NK-92 treated with Interleukin-12 subunit alpha and Interleukin-12 subunit beta, amount 100 ng/mL, for 24 hours (cell line): ENCODE measurements at places on chromosomes 6 and 20.

- DNase-seq = no peak
These were observed 105.5 kb downstream of the DLL1 start for GRCh38 chr6:170185175-170185978.

- DNase-seq = no peak
These were observed 11.6 kb downstream of the PTPRT start for GRCh38 chr20:43178080-43178479.

DNA sequence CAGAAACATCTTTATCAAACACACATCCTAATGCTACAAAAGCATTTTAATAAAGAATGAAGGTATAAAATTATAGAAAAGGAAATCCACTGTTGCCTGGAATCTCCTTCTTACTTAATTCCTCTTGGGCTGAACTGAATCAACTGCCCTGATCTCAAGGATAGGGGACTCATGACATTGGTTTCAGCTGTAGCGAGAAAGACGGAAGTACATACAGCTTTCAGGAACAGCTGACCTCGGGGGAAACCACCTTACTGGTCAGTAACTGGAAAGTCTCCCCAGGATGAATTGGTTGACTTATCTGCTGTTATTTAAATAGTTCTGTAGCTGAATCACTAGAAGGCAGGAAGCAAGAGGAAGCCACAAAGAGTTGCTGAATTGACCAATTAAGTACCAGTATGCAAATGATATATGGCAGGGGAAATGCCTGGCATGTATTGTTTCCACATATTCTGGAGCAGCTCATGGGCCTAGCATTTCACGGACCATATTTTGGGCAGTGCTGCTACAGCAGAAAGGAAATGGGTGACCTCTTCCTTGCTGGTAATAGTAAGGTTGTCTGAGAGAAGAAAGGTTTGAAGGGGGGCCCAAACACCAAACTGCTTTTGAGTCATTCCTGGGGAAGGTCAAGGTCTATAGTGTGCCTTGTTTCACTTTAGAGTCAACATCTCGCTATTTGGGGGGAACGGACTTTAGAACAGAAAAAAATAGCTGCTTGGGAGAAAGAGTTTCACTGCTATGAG lies 43.7 kb upstream of the MAP7 start:
- no peak for DNase-seq

DNA sequence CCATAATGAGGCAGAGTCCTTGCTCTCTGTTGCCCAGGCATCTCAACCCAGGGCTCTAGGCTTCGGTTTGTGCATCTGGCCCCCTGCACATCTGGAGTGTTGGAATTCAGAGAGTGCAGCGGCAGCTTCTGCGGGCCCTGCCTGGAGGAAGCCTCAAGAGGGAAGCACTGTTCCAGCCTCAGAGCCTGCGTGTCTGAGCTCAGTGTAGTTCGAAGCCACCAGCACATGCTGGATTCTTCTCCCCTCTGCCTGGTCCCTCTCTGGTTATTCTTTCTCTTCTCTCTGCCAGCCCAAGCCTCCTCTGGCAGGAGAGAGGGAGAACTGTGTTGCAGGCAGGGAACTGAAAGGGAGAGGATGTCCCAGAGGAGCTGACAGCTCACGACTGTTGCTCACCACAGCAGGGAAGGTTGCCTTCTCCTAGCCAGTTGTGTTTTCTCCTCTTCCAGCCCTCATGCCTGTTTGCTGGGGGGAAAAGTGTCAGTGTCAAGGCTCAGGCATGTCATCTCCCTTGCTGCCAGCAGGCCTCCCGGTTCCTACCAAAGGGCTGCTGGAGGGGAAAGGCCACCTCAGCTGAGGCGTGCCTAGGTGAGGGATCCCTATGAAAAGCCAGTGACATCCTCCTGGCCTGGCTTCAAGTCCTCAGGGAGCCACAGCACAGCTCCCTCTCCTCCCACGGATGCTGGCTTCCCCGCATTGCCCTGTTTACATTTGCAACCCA lies 126.0 kb upstream of the LRFN2 start:
- DNase-seq = no peak

- no peak for DNase-seq
These were observed 98.4 kb downstream of the TAF4 start for GRCh38 chr20:61967300-61967699.

- peak; percentile 92 for DNase-seq
These were observed at the start of gene FAM110A for GRCh38 chr20:833450-834150. Gene FAM110A, plus strand, starts transcription at chr20:833715. Its CDS starts 11,090 bp downstream, at chr20:844805.

DNA sequence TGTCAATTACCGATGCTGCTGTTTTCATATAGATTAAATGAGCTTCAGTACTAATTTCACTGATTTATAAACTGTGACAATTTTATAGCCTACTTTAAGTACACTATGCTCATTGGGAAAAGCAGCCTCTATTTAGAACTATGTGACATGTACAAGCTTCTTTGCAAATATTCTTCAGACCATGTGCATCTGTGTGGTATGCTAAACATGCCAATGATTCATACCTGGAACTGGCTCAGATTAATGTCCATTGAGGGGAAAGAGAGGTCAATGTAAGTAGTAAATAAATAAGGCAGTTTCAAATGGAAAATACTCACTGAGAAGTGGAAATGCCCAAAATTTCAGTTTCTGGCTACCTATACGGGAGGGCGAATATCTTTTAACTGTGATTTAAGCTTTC lies 777.7 kb downstream of the C6orf118 start:
- DNase-seq = no peak

- no peak for DNase-seq
These were observed 4.5 kb upstream of the TREM2 start for GRCh38 chr6:41167173-41167963.

- no peak for DNase-seq
These were observed 82.0 kb downstream of the OR2B2 start for GRCh38 chr6:27830212-27830599.

DNA sequence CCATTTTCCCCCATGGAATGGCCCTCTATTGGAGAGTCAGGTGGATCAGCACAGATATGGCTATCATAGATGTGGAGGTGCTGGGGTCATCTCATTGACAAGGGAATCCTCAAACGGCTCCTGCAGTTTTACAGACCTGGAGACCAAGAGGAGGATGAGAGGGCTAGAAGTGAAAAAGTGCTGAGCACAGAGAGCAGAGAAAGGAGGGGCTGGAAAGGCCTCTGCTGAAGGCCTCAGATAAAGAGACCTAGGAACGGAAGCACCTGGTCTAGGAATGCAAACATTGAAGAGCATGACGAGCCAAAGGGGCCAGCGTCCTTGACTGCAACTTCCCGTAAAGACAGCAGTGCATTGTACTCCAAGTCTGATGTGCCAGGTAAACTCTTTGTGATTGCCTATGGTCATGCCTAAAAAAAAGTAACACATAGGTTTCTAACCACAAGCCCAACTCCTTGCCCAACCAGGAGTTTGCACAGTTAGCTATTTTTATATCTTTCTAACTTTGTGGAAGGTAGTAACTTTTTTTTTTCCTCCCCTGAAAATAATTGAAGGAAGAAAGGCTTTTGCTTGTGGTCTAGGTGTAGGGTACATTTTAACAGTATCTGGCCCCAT lies 15.2 kb downstream of the RSPH4A start:
- DNase-seq = no peak

GRCh38 chr6:110017306-110017705 lies 39.2 kb downstream of the GPR6 start:
- no peak for DNase-seq

GRCh38 chr6:42339991-42340401 lies 111.7 kb downstream of the TRERF1 start:
- peak; percentile 16 for DNase-seq

- peak; percentile 22 for DNase-seq
These were observed 121.8 kb downstream of the SULF2 start for GRCh38 chr20:47663354-47664067.

GRCh38 chr6:41326092-41326491 lies 9.3 kb upstream of the NCR2 start:
- no peak for DNase-seq

DNA sequence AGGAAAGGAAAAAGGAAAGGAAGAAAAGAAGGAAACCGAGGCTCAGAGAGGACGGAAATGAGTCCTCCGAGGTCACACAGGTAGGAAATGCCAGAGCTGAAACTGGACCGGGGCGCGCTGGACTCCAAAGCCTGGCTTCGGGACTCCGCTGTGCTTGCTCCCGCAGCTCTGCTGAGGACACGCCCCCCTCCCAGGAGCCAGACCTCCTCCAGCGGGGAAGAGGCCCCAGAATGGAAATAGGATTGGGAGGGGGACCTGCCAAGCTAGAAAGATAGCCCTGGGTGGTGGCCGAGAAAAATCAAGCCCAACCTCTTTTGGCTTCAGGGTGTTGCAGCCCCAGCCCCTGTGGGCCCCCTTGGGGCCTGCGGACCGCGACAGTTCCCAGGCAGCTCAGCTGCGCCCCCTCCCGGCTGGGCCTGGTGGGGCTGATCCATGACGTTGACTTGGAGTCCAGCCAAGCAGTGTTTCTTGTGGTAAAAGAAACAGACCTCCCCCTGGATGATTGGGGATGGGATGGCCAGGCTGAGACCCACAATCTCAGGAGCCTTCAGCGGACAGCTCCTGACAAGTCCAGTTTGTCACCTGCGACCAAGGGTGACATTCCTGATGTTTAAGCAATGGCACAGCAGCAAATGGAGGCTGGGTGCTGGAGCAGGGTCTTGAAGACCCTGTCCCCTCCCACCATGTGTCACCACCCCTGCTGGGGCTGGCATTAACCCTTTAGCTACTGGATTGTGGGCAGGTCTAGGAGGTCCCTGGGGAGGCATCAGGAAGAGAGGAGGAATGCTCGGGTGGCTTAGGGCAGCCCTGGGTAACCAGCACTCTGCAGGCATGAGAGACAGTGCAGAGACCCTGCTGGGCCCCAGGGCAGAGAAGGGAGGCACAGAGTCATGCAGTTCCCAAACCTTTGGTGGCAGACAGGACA lies 55.4 kb downstream of the RIPOR3 start:
- DNase-seq = peak; percentile 16

DNA sequence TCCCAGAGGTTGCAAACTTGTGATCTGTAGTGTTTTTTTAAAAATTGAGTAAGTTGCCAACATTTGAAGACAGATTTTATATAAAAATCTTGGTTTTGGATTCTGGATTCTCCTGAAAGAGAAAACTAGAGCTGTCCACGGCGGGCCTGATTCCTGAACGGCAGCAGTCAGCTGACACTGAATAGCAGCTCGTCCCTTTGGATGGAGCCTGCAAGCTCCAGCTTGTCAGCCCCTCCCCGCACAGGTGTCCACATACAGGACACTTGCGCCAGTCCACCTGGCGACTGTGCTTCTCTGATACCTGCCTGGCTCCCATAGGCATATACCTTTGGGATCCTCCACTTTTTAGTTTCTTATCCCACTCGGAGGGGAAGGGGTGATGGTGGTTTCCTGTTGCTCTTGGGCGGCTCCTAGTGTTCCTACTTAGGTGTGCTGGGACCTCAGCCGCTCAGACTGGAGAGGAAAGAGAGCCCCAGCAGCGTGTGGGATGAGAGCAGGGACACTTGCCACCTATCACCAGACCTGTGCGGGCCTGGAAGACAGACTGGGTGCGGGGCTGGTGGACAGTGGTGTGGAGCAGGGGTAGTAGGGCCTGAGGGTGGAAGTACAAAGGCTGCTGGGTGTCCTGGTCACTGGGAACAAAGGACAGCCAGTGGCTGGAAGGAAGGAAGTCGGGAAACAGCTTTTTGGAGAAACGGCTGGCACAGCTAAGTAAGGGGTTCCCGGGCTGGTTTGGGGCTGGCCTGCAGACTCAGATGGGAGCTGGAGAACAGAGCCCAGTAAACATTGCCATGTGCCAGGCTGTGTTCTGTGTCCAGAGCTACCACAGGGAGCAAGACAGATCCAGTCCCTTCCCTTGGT lies 18.3 kb downstream of the GHRH start:
- DNase-seq = no peak

DNA sequence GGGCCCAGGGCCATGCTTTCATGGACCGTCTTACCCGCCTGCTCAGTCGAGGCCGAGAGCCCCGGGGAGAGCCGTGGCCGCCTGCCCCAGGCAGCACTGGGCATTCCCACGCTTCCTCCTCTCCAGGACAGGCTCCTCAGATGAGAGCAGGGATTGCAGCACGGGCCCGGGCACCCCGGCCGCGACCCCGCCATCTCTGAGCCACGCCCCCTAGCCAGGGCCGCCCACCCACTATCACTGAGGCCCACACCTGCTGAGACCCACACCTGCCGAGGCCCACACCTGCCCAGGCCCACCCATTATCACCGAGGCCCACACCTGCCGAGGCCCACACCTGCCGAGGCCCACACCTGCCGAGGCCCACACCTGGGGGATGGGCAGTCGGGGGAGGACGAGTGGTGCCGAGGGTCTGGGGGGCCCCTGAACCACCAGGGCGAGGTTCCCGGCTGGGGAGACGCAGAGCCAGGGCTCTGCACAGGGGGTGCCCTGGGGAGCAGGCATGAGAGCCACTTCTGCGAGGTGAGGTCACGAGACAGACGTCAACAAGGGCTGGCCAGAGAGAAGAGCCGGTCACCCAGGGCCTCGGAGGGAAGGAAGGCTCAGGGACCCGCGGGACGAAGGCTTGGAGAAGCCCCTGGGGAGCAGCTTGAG lies 235.6 kb downstream of the ERMARD start:
- DNase-seq = no peak

DNA sequence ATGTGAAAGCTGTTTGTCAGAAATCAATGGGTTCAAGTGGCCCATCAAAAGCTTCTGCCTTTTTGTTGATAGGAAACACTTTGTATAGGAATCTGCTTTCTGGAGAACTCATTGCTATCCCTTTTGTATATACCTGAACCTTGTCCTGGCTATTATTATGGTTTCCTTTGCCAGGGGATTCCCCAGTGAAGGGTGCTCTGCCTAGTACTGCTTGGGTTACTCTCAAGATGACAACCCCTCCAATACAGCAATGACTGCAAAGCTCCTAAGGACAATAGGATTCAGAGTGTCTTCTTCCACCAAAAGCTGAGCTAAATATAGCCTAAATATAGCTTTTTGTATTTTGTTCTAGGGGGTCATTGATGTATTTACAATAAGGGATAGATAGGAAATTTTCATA lies 54.0 kb upstream of the PTPRK start:
- DNase-seq = no peak

DNA sequence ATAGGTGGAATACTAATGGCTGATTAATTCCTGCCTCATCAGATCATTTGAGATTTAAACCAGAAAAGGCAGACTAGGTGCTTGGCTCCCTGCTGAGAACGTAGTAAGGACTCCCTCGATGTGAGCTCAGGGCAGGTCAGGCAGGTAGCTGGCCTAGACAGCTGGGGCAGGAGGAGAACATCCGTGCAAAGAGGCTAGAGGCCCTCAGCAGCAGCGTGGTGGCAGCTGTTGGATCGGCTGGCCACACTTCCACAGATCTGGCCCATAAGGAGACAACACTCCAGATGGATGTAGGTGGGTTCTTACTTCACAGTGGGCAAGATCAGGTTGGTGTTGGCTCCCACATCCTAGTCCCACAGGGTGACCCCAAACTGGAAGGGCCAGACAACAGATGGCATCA lies 38.5 kb downstream of the EYA2 start:
- DNase-seq = no peak

- no peak for DNase-seq
These were observed 45.9 kb downstream of the ZNF217 start for GRCh38 chr20:53547664-53548239.

GRCh38 chr6:131382631-131383030 lies 190.4 kb upstream of the ARG1 start:
- no peak for DNase-seq

DNA sequence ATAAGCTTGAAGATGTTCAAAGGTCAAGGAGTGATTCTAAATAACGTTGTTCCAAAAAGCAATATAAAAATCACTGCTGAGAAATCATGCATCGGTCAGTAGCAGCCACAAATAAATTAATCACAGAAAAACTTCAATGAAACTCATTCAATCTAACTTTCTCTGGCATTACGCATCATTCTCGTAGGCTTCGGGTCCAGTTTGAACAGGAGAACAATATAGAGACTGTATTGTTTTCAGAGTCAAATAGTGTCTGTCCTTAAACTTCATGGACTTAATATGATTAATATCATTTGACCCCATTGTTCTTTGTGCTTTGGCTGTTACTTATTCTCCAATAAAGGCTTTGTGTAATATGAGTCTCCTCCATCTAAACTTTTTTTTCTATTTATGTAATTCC lies 200.4 kb downstream of the C6orf118 start:
- no peak for DNase-seq
